ENCODE measurements at places on chromosomes 2 and 18. TPM values are rescaled to one million over a fixed set of nuclear protein-coding genes. Genes with fewer than 3 reads are reported as not detected.

GRCh38 chr2:66854298-66854697 is 419.4 kb downstream of the MEIS1 start:
- DNase-seq = no peak

DNA sequence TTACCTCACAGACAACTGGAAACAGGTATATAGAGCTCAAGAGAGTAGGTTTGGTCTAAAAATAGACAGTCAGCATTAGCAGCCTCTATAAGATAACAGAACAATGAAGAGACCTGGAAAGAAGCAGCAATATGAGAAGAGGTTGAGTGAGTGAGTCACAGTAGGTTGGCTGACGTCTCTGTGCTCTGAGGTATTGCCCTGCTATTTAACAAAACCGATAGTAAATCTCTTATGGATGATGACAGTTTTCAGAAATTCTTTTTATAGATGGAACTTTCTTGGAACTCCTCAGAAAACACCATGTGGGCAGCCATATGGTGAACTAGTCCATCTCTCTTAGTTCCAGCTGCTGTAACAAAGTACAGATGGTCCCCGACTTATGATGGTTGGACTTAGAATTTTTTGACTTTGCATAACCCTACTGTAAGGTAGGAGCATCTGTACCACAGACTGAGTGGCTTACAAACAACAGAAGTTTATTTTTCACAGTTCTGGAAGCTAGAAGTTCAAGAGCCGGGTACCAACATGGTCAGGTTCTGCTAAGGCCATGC is 123.5 kb downstream of the MBD2 start:
- no peak for DNase-seq

DNA sequence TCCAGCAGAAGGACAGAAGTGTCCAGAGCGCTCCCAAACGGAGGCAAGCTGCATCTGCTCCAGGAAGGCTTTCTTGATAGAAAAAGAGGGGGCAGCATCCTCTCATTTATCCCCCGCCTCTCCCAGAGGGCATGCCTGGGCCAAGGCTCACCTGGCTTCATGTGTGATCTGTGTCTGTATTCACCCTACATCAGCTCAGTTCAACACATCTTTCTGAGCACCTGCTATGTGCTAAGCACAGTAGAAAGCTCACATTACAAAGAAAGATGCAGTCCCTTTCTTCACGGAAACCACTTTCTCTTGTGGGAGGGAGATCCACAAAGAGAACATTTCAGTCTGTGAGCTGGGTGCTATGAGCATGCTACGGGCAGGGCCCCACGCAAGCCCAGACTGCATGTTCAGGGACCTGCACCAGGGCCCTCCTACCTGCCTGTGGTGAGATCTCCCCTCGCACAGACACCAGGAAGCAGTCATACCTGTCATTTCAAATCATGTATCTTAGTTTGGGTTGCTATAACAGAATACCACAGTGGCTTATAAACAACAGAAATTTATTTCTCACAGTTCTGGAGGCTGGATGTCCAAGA is 90.7 kb downstream of the PDCL3 start:
- no peak for DNase-seq

DNA sequence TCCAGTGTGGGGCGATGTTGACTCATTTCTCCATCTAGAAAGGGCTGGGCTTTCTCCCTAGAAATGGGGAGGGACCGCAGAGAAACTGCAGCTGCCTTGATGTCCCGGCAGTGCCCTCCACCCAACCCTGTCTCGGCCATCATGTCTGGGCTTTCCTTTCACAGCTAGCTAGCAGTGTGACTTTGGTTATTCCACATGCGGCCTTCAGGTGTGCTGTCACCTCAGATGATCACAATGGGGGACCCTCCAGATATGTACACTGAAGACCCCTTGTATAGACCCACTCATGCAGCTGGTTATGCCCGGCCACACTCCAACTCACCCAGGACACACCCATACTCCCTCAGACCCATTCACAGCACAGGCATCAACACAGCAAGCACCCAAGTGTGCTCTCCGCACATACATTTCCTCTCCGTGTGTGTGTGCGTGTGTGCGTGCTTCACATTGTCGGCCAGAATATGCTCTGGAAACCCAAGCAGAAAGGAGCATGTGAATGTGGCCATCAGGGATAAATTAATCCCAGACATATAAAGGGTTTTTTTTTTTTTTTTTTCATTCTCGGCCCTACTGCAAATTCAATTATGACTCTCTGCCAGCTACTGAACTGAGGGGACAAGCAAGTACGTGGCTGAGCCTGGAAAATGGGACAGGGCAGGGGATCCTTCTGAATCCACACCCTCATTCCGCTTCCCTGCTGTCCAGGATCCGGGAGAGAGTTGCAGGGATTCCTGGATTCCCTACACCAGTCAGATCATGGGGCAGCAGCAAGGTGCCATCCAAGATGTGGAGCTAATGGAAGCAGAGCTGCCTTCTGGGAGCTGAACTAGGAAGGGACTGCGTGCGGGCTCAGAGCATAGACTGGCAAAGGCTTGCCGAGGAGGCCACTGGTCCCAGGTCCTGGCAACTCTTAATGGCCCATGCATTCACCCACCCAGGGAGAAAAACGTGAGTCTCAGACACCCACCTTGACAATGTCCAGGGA is 240.2 kb downstream of the DYSF start:
- DNase-seq = no peak

GRCh38 chr2:34570266-34570872 is 971.3 kb upstream of the FAM98A start:
- DNase-seq = peak; percentile 10

LBX2 gene
- 3.8 TPM for total RNA-seq

DES gene
- 1,000 TPM for total RNA-seq

MAP3K19 gene
- not detected for total RNA-seq

ST8SIA5 gene
- not detected for total RNA-seq

GRCh38 chr2:8461341-8461740 is 220.5 kb upstream of the ID2 start:
- no peak for DNase-seq

DNA sequence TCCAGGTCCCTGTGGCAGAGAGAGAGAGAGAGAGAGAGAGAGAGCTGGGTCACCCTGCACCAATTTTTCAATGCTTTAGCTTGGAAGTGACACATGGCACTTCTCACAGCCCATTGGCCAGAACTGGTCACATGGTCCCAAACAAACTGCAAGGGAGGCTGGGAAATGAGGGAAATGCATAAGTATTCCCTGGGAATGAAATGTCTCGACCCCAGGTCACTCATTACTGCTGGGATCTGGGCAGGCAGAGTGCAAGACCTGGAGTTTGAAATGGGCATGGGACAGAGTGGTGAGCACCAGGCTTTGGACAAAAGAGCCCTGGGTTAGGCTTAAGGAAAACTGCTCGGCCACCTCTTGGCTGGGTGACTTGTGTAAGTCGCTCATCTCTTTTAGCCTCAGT is 37.0 kb downstream of the SMAD7 start:
- no peak for DNase-seq

GRCh38 chr18:13635046-13635445 is 91.3 kb downstream of the FAM210A start:
- no peak for DNase-seq

DNA sequence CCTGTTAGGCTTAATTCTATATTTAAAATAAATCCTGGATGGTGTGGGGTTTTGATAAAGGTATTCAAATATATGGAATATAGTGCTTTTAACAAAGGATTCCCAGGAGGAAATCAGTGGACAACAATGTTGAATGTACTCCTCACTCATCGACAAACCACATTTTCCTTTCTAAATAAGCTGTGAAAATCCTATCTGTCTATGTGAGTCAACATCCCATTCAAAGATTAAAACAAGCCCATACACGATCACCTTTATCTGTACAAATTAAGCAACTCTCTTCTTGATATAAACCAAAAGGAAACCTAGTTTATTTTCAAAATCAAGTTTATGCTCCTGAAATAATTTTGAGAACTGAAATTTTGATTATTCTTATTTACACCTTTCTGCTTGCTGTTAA is 153.4 kb downstream of the ERBB4 start:
- no peak for DNase-seq

- DNase-seq = no peak
Measured at GRCh38 chr18:9914334-9914583, 443 bp downstream of the VAPA start.

DNA sequence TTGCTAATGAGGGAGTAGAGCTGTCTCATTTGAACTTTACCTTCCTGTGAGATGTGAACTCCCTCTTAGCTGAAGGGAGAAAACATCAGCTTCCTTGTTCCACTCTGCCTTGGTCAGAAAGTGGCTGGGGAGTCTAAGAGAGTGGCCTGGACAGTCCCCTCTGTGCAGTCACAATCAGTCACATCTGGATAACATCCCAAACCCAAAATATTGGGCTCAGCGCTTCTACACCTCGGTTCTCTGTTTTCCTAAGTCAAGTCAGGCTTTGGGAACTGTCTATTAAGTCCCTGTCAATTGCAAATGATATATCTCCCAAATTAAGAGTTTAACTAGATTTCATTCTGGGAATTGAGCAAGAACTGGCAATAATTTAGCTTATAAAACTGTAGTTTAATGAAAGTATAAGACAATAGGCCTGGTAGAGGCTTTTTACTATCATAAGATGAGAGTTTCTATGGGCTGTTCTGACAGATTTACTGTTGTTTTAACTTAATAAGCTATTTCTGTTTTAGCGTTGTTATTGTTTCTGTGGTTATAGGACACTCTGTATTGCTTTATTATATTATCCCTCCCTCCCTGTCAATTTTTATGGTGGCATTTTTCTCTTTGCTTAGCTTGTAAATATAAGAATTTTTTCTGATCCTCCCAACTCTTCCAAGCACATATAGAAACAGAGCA is 135.1 kb upstream of the LHCGR start:
- DNase-seq = no peak

FAM237A gene
- not detected for total RNA-seq

DOK6 gene
- 0.32 TPM for total RNA-seq

GRCh38 chr2:3025984-3026383 is 351.6 kb downstream of the EIPR1 start:
- DNase-seq = no peak

TSGA10 gene
- total RNA-seq = 13.7 TPM

GRCh38 chr18:38557006-38557405 is 991.4 kb upstream of the CELF4 start:
- DNase-seq = no peak

DNA sequence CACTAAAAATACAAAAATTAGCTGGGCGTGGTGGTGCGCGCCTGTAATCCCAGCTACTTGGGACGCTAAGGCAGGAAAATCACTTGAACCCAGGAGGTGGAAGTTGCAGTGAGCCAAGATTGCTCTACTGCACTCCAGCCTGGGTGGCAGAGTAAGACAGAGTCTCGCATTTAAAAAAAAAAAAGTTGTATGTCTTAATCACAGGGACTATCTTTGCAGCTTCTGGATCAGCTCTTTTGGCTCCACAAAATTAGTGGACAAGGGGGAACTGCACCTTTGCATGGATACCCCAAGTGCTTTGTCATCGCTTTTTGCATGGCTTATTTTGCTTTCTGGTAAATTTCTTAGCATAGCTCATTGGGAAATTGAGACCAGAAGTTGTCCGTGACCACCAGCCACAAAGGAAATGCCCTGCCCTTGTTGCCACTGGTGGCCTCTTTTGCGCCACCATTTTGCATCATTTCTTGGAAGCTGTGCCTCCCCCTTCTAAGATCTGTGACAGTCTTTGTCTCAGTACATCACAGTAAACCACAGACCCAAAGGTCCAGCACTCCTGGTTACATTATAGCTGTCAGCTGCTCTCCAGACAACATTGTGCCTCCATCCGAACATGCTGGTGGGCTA is 43.9 kb upstream of the PCBP1 start:
- DNase-seq = peak; percentile 14

- DNase-seq = no peak
Measured at GRCh38 chr2:162926907-162927306, 88.3 kb upstream of the KCNH7 start.

KYNU gene
- total RNA-seq = not detected

- DNase-seq = no peak
Measured at GRCh38 chr2:86577817-86578456, 14.7 kb upstream of the CHMP3 start.

DNA sequence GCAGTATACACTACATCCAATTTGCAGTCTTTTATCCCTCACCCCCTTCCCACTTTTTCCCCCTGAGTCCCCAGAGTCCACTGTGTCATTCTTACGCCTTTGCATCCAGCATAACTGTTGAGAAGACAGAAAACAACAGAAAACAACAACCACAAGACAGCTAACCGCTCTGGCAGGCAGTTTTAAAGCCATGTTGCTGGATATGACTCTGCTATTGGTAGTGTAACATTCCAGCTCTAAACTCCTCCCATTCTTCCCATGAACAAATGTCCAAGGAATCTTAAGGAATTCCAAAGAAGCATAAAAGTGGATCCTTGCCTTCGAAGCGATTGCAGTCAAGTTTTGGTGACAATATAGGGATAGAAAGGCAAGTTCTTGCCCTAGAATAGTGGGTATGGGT is 599.1 kb downstream of the NYAP2 start:
- DNase-seq = no peak

- DNase-seq = no peak
Measured at GRCh38 chr2:191641609-191642008, 36.3 kb upstream of the NABP1 start.

DNA sequence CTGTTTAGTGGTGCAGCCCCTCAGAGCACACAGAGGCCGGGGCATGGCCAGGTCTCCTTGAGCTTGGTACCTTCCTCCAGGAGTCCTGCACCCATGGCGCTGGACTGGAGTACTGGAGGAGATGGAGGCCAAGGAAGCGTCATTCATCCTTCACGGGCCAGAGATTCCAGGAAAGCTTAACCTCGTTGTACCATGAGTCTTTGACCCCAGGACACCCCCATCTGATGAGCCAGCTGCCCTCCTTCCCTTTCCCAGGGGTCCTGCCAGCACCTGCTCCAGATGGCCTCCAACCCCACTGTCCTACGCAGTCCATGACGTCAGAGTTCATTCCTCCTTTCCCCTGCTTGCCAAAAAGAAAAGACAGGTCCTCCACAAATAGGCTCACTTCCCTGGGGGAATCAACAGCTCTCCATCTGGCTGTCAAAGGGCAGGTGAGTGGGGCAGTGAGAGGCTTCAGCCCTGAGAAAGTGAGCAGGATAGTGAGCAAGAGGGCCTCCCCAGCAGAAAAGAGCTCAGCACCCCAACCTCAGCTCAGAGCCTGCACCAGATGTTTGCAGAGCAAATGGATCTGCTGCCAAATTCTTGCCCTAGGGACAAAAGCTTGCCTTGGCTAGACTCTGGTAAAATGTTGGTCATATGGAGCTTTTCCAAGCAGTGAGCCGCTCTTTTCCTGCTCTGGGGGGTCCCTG is 4.5 kb upstream of the NPPC start:
- no peak for DNase-seq

COL5A2 gene
- total RNA-seq = 36.4 TPM

HADHB gene
- total RNA-seq = 182 TPM

DNA sequence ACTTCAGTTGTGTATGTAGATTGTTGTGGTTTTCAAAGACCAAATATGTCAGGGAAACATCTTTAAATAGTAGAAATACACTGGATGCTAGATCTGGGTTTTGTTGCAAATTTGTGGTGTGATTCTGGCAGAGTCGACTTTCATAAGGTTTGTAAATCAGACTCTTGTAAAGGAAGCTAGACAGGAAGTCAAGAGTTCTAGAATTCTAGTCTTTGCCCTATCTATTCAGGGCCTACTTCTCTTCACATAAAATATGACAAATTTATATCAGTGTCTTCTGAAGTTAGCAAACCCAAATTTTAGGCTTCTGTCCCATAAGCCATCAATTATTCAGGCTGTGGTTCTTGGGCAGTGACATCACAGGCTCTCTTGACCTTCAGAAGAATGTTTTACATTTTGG is 1579.2 kb upstream of the PIK3C3 start:
- DNase-seq = no peak

GRCh38 chr2:85648619-85649018 is 19.4 kb downstream of the SFTPB start:
- DNase-seq = no peak

ABCG8 gene
- total RNA-seq = not detected

- peak; percentile 69 for DNase-seq
Measured at GRCh38 chr18:9066817-9067306, 35.6 kb upstream of the NDUFV2 start.

Measured in transverse colon (tissue), 4 donors.